ENCODE measurements at places on chromosomes 4 and X. TPM values are rescaled to one million over a fixed set of nuclear protein-coding genes. Genes with fewer than 3 reads are reported as not detected.
A peak's percentile ranks its signal among the peaks of the same experiment; 100 is the strongest.

DNA sequence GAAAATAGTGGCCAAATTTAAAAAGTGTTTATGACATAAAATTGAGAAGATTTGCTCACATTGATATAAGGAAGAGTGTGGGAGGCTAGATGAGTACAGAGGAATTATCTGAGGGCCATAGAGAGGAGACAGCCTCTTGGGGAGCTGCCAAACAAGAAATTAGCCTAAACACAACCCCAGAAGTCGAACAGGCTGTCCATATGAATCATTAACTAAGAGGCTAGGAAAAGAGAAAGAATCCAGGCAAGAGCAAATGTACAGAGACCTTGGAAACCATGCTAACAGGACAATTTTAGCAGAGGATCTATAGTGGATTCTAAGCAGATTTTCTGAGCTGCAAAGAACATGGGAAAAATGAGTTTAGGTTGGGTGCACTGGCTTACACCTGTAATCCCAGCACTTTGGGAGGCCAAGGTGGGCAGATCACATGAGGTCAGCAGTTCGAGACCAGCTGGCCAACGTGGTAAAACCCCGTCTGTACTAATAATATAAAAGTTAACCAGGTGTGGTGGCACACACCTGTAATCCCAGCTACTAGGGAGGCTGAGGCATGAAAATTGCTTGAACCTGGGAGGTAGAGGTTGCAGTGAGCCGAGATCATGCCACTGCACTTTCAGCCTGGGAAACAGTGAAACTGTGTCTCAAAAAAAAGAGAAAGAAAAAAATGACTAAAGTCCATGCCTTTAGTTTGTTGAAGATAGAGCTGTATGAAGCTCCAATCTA is 76.1 kb downstream of the NWD2 start:
- H3K27ac ChIP-seq: no peak overlapping the region
- no peaks in the 10 kb centered on the region for H3K36me3 ChIP-seq
- no peaks in the 10 kb centered on the region for H3K4me1 ChIP-seq
- DNase-seq: no peak
- no peaks in the 10 kb centered on the region for H3K27me3 ChIP-seq

- H3K27me3 ChIP-seq: no peaks in the 10 kb centered on the region
- peaks cover 35% of the 10 kb centered on the region for H3K36me3 ChIP-seq
- DNase-seq: no peak
- peak overlapping the region; percentile 100 for H3K4me3 ChIP-seq
- peaks cover 37% of the 10 kb centered on the region for H3K4me1 ChIP-seq
- peak overlapping the region; percentile 99 for H3K27ac ChIP-seq
These were observed 865 bp downstream of the FAM200B start for GRCh38 chr4:15682242-15683142.

DNA sequence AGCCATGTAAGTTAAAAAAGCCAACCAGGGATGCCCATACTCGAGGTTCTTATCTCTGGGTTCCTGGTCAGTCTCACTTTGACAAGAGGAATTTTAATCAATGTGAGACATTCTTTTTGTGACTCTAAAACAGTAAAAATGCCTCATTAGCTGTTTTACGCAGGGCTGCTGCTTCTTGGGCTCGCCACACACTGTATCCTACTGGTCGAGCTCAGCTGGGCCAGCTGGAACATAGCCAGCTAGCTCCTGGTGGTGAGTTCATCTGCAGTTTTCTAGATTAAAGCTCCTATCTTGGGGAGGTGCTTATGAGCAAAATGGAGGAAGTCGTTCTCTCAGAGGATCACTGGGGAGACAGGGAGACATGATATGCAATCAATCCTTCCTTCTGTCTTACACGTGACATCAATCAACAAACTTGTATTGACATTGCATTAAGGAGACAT is 55.9 kb upstream of the LEF1 start:
- DNase-seq: no peak
- no peaks in the 10 kb centered on the region for H3K27me3 ChIP-seq
- H3K36me3 ChIP-seq: peaks cover 2% of the 10 kb centered on the region
- H3K4me1 ChIP-seq: peaks cover 3% of the 10 kb centered on the region

- H3K4me1 ChIP-seq: no peaks in the 10 kb centered on the region
- H3K27ac ChIP-seq: no peak overlapping the region
- DNase-seq: no peak
- H3K27me3 ChIP-seq: no peaks in the 10 kb centered on the region
- no peaks in the 10 kb centered on the region for H3K36me3 ChIP-seq
These were observed 84.2 kb upstream of the NRK start for GRCh38 chrX:105738162-105738561.

GRCh38 chr4:48853604-48854394 is 22.9 kb downstream of the OCIAD1 start:
- H3K27me3 ChIP-seq: no peaks in the 10 kb centered on the region
- no peak overlapping the region for H3K27ac ChIP-seq
- peaks cover 44% of the 10 kb centered on the region for H3K36me3 ChIP-seq
- H3K4me3 ChIP-seq: no peak overlapping the region

Gene PDGFRA
- 0.28 TPM for total RNA-seq

Gene MAOA
- 1.8 TPM for total RNA-seq

Gene CDX4
- not detected for total RNA-seq

Gene PDGFC
- not detected for total RNA-seq

Gene TRIM60
- total RNA-seq: not detected

Measured in activated CD4-positive, alpha-beta T cell treated with anti-CD3 and anti-CD28 coated beads, Interleukin-2, amount 10 ng/mL, durations not matched to agents 24 days and 14 days (primary cell).